Activated naive CD4-positive, alpha-beta T cell treated with anti-CD3 and anti-CD28 coated beads for 36 hours (primary cell): ENCODE measurements at places on chromosomes 5 and 9. TPM values are rescaled to one million over a fixed set of nuclear protein-coding genes. Genes with fewer than 3 reads are reported as not detected.

Gene SH2D3C
- 27.2 TPM for total RNA-seq

Gene SLC6A7
- not detected for total RNA-seq

DNA sequence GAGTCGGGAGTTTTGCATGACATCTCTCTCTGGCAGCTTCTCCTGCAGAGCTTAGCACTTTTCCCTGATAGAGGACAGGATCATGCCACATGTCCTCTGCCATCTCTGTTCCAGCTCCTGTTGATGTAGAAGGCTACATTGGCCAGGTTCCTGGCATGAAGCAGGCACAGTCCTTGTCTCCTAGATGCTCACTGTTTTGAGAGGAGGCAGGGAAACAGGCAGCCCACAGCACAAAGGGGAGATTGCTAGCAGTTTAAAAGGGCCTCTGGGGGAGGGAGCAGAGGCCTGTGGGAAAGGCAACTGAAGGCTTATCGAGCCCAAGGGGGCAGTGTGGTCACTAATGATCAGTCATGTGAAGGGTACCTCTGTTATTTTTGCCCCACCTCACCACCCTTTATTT, 10.7 kb downstream of the ARHGAP26 start:
- DNase-seq: no peak

DNA sequence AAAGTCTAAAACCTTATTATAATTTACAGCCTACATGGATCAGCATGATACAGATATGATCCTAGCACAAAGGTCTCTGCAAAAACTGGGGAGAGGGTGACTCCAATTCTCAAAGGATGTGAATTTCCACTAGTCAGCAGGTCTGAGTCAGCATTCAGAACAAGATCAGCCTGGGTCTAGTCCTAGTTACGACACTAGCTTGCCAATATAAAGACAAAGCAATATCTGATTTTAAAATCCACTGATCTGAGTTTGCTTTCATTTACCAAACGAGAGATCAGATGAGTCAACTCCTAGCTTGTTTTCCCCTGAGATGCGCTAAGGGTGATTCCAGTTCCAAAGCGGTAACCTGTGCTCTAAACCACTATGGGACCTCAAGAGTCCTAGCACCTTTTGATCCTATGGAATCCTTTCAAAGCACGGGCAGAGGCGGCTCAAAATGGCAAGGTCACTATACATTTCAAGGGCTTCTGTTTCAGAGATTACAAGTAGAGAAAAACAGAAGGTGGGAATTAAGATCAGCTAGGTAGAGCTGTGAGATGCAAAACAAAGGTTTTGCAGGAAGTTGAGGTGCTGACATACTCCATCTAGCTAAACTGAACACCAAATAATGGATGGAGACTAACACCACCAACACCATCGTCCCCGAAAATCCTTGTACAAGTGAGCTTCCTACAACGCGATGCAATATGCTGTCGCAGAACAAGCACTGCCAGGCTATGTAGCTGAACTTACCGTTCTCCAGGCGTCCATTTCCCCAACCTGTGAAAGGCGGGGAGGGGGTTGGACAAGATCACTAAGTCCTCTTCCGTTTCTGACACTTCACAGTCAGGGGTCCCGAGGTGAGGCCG, 906 bp downstream of the SLC25A51 start:
- peak; percentile 27 for DNase-seq

- no peak for DNase-seq
Observed at GRCh38 chr5:2755076-2755680, 3.7 kb upstream of the IRX2 start.

GRCh38 chr5:96734871-96735325, 72.7 kb downstream of the CAST start:
- DNase-seq: no peak

DNA sequence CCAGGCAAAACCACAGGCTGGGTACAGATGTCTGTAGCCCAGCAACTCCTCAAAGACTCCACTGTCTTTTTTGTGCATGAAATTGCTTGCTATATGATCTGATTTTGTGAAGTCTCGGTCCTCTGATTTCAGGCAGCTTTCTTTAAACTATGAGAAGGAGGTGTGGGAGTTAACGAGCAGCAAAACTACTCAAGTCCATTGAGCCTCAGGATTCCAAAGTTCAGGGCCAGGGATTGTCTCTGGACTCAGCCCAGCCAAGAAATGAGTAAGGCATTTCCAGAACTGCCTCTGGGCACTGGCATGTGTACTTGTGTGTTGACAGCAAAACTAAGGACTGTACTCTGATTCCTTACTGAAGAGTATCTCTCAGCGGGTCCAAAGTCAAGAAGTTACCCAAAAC, 53.4 kb upstream of the GLIS3 start:
- no peak for DNase-seq

DNA sequence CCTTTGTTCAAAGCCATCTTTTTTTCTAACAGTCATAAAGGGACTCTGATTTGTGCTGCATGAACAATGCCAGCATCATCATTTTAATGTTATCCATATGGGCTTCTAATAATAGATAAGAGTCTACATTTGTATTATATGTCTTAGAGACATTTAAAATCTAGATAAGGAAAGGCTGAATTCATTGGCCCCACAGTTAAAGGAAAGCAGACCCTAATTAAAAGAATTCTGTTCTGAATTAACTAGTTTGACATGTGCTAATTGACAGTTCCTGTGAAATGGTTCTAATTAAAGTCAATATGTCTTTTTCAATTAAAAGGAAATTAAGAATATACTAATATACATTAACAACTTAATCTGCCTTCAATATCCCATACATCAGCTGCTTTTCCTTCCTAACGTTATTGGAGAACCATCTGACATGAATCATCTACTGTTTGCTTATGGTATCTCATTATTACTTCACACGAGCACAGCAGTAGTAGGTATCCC, 104.7 kb downstream of the NR2F1-AS1 start:
- no peak for DNase-seq

GRCh38 chr9:87673446-87674120, 52.3 kb upstream of the CTSL start:
- DNase-seq: no peak

- DNase-seq: no peak
Observed at GRCh38 chr9:137606734-137607138, 1.2 kb downstream of the ARRDC1 start.

Gene AGTPBP1
- total RNA-seq: 37.6 TPM

DNA sequence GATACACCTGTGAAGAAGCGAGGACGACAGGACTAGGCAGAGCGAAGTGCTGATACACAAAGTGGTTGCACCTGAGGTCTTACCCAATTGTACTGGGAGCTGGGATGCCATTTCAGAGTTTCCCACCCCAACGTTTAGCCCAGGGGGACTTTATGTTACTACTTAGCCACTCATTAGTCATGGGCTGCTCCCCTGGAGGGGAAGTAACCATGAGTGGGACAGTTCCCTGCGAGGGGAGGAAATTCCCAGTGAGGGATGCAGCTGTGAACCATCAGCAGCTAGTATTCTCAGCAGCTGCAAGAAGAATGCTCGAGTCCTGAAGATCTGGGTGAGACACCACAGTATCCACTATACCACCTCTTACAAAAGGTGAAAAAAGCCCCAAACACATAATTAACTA, 93.7 kb upstream of the ACTBL2 start:
- DNase-seq: no peak

GRCh38 chr5:71938895-71939294, 168.4 kb upstream of the MAP1B start:
- no peak for DNase-seq

Gene INSL4
- total RNA-seq: not detected

- DNase-seq: no peak
Observed at GRCh38 chr5:99169309-99169708, 240.5 kb upstream of the CHD1 start.

Gene ADGRD2
- not detected for total RNA-seq

Gene THG1L
- 30.2 TPM for total RNA-seq

GRCh38 chr9:121559183-121559582, 59.5 kb upstream of the GGTA1 start:
- DNase-seq: no peak

Gene NFX1
- 32.6 TPM for total RNA-seq

DNA sequence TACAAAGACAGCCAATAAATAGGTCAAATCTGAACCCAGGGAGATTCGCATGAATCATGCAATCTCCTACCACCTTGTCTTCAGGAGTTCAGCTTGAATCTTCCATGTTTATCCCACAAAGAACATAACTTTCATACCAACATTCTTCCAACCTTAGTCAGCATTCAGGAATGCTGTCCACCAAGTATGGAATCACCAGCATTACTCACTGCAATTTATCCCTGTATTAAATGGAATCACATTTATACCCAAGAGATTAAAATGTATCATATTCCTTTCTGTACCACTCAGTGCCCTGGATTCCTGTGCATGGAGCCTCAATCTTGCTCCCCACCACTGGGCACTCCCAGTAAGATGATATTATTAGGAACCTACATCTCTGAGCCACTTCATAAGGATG, 162.6 kb downstream of the GLIS3 start:
- no peak for DNase-seq

Gene C5orf52
- total RNA-seq: not detected

DNA sequence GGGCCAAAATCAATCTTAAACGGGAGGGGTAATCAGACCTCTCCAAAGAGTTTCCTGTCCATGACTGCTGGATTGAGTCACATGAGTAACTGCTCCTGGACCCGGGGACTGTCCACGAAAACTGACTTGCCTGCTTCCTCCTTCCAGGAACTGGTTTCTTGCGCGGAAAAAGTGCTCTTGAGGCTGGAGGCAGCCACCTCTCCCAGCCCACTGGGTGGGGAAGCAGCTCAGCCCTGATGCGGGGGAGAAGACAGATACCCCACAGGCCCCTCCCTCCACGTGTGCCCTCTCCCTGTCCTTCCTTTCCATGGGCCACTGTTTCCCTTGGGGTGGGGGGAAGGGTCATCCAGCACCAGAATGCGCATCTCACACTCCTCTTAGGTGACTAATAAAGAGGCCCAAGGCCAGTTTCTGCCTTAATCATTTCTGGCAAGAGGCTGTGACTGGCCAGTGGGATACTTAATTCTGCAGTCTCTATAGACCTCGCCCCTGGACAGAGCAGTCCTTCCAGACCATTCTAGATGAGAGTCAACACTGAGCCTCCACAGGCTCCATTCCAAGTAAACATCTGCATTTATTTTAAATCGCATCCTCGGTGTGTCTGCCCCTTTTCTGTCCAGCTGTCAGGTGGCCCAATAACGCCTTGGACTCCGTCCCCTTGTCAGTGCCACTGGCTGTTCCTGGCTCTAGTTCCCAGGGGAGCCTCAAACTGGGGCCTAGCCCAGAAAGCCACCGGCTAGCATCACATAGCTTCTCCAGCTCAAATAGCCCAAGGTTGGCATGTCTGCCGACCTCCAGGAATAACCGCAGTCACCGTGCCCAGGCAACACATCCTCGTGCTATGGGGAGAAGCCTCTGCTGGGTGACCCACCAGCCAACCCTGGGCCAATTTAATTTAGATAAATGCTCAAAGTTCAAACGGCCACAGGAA, 12.0 kb downstream of the REXO4 start:
- no peak for DNase-seq

Gene PROB1
- total RNA-seq: 1.2 TPM

Gene FCN2
- not detected for total RNA-seq

DNA sequence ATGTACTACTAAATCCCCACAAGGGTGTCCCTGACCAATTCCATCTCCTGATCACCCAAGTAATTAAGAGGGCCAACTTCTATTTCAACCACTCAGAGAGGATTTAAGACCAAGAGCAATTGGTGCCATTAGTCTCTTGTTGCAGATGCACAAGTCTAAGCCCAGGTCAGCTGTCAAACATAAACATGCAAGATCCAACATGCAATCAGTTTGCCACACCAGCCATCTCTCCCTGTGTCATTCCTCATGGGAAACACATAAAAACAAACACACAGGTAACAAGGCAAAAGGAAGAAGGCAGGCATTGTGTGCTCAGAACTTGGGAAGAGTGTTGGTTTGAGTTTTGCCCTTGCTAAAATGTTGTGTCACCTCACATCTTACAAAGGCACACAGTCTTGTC, 139.2 kb downstream of the SPOCK1 start:
- DNase-seq: no peak

DNA sequence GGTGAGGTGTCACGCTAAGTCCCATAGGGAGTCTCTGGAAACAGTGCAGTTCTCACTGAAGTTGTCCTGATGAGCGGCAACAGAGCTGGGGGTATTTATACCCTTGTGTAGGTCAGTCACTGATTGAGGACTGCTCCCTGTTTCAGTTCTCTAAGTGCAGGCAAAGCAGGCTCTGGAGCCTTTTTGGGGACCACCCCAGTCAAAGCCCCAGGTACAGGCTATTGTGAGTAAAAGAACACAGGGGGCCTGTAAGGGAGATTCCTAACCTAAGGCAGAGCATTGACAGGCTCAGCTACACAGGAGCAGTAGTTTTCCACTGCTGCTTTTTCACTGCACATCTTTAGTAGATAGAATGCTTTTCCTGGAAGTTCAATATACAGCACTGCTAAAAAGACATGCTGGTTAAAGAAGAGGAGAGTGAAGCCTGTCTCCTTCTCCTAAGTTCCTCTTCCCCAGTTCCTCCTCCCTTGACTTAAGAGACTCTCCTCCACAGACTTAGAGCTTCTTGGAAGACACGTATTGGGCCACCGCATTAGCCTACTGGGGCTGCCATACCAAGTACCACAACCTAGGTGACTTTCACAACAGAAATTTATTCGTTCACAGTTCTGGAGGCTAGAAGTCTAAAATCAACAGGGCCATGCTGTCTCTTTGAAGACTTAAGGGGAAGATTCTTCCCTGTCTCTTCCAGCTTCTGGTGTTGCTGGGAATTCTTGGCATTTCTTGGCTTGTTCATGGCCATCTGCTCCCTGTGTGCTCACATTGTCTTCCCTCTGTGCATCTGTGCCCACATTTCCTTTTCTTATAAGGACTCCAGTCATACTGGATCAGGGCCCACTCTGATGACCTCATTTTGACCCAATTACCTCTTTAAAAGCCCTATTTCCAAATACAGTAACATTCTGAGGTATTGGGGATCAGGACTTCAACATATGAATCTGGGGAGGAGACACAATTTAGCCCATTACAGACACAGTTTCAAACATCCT, 221.0 kb downstream of the ESM1 start:
- DNase-seq: no peak

GRCh38 chr5:40401284-40402006, 278.3 kb upstream of the PTGER4 start:
- DNase-seq: peak; percentile 65

Gene WDR31
- total RNA-seq: 0.88 TPM
